ENCODE measurements at places on chromosomes 5 and 9.

GRCh38 chr5:147455822-147456450 is 53.9 kb downstream of the DPYSL3 start:
- DNase-seq, result no peak

DNA sequence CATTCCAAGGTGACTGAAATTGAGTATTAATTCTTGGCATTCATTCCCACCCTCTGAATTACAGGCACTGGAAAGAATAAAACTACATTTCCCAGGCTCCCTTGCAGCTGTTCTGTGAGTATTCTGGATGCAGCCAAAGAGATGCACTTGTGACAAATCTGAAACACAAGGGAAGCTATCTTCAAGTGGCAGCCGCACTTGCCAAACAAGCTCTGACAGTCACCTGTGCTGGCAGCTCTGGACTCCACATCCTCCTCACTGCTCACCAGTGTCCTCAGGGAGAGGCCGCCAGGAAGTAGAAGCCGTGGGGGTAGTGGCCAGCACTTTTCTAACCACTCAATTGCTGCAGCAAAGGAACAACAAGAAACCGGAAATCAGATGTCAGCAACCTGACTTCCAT is 275.0 kb downstream of the NR2F1-AS1 start:
- no peak for DNase-seq

DNA sequence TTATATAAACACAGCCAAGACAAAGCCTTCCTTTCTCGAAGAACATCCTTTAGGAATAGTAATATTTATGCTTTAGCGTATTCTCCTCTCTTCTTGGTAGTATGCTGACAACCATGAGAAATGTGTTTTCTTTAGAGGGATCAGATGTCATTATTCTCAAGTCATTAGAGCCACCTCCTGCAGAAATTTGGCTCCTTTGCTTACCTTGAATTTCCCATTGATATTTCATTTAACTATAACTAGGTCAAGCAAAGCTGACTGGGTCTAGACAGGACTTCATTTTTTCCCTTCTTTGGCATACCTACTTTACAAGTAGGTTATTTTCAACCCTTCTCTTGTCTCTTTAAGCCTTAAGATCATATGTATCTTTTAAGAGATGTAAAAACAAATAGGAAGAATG is 50.3 kb downstream of the SPATA31D1 start:
- no peak for DNase-seq

- no peak for DNase-seq
These were observed 493.9 kb downstream of the DMAC1 start for GRCh38 chr9:7305677-7306076.

GRCh38 chr5:133202066-133202665 is 150.4 kb downstream of the HSPA4 start:
- no peak for DNase-seq

All from activated T-helper 1 cell treated with anti-CD3 and anti-CD28 coated beads, Interleukin-2, amount 50 U/mL, for 16 hours (primary cell).